Renal pelvis (tissue), 12 donors: ENCODE measurements at places on chromosomes 2 and 18. TPM values are rescaled to one million over a fixed set of nuclear protein-coding genes. Genes with fewer than 3 reads are reported as not detected.

The DOK1 gene
- 10.1 TPM for polyA plus RNA-seq

GRCh38 chr18:59959073-59959472 is 59.3 kb downstream of the PMAIP1 start:
- no peak for DNase-seq

- peak; percentile 82 for DNase-seq
Measured at GRCh38 chr18:57803103-57803969, at the start of gene ATP8B1. ATP8B1 (minus strand) TSS chr18:57803315; CDS start chr18:57731807, 71,508 bp downstream.

DNA sequence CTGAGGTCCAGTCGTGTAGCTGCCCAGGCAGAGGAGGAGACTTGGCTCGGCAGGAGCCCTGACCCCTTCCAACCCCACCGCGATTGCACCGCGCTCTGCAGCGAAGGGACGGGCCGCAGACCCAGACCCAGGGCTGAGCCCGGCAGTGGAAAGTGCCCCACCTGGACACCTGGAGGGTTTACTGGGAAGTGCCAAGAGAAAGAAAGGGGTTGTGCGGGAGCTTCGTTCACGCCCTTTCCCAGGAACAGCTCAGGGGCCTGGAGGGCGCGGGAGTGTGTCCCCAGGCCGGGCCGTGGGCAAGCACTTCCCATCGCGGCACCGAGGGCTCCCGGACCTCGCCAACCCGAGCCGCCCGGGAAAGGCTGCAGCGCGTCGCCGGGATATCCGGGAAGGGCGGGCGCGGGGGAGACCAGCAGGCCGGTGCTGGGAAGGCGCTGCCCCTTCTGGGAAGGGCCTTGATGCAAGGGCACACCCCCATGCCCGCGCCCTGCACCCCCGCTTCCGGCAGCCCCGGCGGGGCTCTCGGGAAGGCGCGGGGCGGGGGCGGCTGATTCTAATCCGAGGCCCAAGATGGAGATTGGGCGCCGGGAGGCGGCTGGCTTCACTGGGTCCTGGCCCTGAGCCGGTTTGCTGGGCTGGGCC is 36.1 kb upstream of the MRPL33 start:
- peak; percentile 76 for DNase-seq

DNA sequence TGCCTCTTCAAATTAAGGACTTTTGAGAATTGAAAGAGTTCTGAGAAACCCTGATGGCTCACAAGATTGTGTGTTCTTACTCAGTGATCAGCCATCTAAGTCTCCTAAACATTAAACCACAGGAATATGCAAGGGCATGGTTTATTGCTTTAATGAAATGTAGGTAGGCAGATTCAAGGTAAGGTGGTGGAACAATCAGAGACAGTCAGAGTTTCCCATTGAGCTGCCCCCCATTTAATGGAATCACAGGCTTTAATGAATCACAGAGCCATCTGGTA is 107.8 kb upstream of the LRATD1 start:
- DNase-seq, result no peak

The SERPINB2 gene
- polyA plus RNA-seq, result not detected

DNA sequence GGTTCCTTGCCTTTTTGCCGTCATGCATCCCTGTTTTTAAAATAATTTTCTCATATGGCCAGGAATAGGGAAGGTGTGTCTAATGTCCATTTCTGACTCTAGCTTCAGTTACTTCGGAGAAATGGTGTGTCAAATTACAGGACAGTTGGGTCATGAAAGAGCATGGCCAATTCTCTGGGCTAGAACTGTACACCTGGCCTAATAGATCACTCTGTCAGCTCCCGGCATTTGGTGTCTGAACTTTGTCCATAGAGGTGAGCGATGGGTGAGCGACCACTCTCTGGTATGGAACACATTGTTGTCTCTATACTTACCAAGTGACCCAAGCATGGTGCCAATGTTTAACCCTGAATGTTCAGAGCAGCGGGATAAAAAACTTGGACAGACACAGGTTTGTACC is 38.3 kb upstream of the ASB18 start:
- peak; percentile 30 for DNase-seq

DNA sequence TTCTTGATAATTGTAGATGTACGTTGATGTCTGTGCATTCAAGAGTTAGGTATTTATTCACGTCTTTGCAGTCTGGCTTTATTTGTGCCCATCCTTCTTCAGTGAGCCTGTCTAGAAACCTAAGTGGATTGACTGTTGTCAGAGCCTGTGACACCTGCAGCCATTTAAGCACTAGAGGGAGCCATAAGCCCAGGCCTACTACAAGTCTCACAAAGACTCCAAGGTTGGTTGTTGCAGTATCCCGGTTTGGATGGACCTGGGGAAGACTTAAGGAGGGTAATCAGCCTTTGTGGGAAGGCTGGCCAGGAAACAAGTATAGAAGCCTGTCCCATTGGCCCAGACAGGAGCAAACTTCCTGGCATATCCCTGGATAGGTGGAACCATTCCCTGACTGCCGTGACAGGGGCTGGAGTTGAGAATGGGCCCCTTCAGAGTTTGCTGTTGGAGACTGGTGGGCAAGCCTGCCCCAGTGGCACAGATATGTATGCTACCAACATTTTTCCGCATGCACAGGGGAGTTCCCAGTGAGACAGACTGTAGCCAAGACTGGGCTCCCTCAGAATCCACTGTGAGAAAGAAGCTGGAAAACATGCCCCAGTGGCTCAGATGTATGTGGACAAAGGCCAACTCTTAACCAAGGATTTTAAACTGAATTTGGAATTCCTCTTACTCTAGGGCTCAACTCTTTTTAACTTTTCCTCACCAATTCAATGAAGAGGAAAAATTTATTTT is 9.3 kb upstream of the LRRC30 start:
- DNase-seq, result no peak

DNA sequence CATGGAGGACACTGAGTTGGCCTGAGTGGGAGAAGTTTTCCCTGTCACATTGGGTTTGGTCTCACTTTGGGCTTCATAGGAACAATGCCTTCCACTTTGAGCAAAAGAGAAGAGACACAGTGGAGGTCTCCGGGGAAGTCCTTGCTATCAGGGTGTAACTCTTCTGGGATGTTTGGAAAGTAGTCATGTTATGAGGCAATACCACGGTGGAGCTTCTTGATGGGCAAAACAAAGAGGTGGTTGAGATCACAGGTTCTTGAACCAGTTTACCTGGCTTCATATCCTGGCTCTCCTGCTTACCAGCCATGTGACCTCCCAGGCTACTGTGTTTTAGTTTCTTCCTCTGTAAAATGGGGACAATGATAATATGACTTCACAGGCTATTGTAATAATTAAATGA is 478.6 kb downstream of the SLC4A3 start:
- no peak for DNase-seq

DNA sequence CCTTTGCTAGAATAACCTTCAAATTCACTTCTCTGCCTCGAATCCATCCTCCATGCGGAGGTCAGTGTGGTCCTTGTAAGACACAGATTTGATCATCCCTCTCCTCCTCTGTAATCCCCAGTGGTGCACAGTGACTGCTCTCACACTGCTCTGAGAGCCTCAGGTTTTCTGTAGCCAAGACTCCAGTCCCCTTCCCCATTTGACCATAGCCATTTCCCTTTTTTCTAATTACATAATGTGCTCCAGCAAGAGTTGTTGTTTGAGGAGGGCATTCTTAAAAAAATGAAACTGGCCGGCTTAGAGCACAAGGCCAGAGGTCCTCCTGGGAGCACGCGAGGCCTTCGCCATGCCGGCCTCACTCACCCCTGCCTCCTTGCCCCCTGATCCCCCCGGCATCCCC is 34.7 kb upstream of the LPIN1 start:
- DNase-seq, result no peak

The NXPH2 gene
- polyA plus RNA-seq, result 4.7 TPM

- DNase-seq, result no peak
Measured at GRCh38 chr2:120836281-120836680, 100.6 kb downstream of the GLI2 start.

DNA sequence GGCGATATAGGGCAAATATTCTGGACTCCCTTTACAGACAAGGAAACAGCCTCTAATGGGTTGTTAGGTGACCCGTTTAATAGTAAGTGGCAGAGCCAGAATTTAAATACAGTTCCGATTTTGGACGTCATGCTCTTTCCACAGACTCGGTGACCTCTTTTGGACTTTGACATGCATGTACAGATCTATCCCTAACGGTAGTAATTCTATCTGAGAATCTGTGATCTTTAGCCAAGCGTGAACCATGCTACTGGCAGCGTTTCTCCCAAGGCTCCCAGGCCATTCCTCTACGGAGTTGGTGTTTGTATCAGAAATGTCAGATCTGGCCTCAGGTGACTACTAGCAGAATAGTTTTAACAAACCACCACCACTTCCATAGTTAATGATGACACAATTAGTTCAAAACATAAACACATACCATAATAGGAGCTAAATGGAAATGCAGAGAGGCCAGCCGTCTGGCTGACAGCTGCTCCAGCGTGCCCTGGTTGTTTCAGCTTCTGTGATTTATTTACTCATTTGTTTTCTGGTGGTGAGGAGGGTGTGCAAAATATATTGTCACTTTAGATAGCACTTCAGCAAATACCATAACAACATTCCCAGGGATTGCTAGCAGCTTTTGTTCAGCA is 304.6 kb upstream of the LYPD1 start:
- DNase-seq, result no peak

The SLC14A1 gene
- polyA plus RNA-seq, result 1.8 TPM

DNA sequence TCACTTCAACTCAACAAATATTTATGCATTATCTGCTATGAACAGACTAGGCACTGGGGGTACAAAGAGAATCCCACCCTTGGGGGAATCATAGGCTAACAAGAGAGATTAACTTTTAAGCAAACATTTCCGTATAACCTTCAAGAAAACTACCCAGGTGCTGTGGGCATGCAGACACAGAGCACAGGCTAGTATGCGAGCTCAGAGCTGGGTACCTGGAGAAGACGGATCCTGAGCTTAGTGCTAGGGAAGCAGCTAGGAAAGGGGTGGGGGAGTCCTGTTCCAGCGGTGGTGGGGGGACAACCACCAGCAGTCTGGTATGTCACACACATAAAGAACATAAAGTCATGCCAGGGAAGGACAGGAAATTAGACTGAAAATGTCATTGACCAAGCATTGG is 17.5 kb upstream of the DSG3 start:
- no peak for DNase-seq

GRCh38 chr2:8368463-8368862 is 313.4 kb upstream of the ID2 start:
- no peak for DNase-seq

- no peak for DNase-seq
Measured at GRCh38 chr2:216090369-216090786, 8.7 kb downstream of the TMEM169 start.

The CFLAR gene
- 81.6 TPM for polyA plus RNA-seq

- no peak for DNase-seq
Measured at GRCh38 chr2:208437755-208438154, 31.2 kb downstream of the PTH2R start.

The CNNM4 gene
- polyA plus RNA-seq, result 13.8 TPM
